ENCODE measurements at places on chromosomes 2 and 18.
A peak's percentile ranks its signal among the peaks of the same experiment; 100 is the strongest.

- no peak for DNase-seq
Observed at GRCh38 chr2:119179202-119179601, 20.7 kb upstream of the C1QL2 start.

DNA sequence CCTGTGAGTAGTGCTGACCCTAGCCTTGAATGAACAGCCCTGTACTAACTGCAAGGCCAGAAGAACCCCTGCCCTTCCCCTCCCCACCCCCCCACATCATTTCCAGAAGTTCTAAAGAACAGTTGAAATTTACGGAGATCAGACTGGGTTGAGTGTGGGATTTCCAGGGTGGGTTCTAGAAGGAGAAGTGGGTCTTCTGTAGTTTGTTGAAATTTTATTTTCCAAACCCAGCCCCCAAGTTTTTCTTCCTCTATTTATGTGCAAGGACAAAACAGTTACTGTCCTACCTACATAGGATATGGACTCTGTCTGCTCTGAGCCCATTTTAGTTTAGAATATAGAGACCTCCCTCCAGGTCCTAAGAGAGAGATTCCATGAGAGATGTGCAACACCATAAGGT, 26.3 kb upstream of the CASP10 start:
- no peak for DNase-seq

GRCh38 chr2:37232131-37232933, 874 bp downstream of the NDUFAF7 start:
- DNase-seq: peak; percentile 15

GRCh38 chr2:134377730-134378129, 123.9 kb downstream of the MGAT5 start:
- DNase-seq: no peak

Data from activated CD4-positive, alpha-beta T cell treated with anti-CD3 and anti-CD28 coated beads, Interleukin-2, amount 50 U/mL, for 48 hours (primary cell).